ENCODE measurements at places on chromosomes 2 and 18.
A peak's percentile ranks its signal among the peaks of the same experiment; 100 is the strongest.

GRCh38 chr2:149768320-149768799 is 180.8 kb upstream of the MMADHC start:
- DNase-seq = no peak

DNA sequence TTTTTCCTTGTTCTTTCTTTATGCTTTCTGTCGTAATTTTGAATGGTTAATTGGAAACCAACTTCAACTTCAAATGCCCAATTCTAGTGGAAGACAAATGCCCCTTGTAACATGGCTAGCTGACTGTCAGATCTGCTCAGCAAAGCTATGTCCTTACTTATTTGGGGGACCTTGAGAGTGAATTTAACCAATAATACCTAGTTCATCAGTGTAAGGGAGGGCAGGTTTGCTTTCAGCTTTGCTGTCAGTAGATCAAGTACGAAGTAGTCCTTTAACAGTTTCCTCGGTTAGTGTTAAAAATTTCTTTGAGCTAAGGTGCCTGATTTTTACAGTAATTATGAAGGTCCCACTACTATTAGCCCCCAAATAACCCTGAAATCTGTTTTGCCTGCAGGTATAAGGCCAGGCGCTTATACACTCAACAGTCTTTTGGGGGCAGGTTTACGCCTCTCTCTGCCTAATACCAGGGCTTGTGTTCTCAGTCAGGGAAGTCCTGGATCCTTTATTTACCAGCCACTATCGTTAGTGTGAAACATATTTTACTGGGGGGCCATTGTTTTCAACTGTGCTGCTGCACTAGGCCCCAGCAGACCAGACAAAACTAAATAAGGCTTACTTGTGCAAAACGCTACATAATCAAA is 165.1 kb upstream of the KCNJ3 start:
- DNase-seq = no peak

DNA sequence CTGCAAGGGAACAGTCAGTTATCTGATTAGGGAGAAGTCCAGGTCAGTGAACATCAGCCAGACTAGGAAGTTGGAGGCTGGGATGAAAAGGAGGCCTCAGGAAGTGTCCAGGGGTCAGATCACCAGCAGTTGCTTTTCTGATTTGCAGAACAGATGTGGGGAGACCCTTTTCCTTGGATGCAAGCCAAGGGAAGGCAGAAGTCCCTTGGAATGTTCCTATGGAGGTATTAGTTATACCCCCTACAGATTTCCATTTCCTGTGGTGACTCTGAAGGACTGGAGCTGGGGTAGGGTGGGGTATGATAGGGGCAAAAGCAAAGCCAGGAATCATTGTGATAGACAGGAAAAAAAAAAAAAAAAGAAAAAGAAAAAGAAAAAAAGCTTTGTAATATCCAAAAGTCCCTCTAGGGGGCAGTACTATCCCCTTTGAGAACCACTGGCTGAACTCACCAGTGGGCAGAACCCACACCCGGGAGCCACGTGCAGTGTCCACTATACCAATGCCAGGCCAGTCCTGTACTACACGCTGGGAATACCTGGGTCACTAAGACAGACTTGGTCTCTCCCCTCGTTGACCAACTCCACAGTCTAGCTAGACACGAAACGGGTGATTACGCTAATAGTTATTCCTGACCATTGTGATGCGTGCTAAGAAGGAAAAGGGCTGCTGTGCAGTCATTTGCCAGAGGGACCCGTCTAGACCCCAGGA is 7.4 kb downstream of the DYSF start:
- no peak for DNase-seq

DNA sequence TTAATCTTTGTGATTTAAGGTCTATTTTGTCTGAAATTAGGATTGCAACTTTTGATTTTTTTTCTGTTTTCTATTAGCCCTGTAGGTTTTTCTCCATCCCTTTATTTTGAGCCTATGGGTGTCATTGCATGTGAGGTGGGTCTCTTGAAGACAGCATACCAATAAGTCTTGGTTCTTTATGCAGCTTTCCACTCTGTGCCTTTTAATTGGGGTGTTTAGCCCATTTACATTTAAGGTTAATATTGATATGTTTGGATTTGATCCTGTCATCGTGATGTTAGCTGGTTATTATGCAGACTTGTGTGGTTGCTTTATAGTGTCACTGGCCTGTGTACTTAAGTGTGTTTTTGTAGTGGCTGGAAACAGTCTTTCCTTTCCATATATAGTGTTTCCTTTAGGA is 17.7 kb downstream of the EHBP1 start:
- DNase-seq = no peak

- no peak for DNase-seq
These were observed 288.5 kb downstream of the SP3 start for GRCh38 chr2:173676647-173677046.

GRCh38 chr2:215618145-215618544 is 182.3 kb upstream of the FN1 start:
- DNase-seq = no peak

DNA sequence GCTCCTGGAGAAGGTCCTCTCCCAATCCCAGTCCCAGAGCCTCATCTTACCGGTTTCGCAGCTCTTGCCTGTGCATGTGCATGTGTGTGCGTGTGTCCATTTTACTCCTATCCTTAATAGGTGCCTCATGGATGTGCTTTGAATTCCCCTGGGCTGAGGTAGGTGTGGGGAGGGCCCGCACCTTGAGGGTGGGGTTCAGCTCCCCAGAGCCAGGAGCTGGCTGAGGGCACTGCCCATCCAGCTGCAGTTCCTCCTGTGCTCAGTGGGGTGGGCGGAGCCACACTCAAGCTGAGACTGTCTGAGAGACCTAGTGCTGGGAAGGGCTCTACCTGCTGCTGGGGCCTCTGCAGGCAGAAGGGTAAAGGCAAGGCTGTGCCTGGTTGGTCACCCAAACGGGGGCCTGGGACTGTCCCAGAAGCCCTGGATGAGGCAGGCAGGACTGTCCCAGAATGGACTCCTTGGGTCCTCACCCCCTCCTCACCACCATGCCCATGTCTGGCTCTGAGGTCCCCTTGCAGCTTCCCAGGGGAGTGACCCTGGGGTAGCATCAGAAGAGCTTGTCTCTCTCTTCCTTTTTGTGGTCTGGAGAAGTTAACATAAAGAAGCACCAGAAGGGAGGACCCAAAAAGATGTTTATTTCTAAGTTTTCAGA is 8.9 kb downstream of the GDF7 start:
- peak; percentile 47 for DNase-seq

DNA sequence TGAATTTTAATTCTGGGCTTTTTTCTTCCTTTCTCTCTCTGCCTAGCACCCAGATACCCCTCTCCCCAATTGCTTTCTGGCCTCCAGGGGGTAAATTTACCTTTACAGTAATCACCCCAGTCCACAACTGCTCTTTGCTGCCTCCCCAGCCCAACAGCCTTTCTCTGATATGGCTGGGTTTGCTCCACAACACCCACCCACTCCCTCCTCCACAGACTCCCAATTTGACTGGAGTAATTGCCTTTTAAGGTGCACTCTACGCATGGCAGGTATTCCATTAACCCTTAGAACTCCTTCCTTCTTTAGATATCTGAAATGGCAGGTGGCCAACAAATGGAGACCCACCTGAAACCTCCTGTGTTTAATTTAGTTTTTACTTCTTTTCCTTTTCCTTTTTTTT is 3.6 kb downstream of the CELF4 start:
- DNase-seq = no peak

DNA sequence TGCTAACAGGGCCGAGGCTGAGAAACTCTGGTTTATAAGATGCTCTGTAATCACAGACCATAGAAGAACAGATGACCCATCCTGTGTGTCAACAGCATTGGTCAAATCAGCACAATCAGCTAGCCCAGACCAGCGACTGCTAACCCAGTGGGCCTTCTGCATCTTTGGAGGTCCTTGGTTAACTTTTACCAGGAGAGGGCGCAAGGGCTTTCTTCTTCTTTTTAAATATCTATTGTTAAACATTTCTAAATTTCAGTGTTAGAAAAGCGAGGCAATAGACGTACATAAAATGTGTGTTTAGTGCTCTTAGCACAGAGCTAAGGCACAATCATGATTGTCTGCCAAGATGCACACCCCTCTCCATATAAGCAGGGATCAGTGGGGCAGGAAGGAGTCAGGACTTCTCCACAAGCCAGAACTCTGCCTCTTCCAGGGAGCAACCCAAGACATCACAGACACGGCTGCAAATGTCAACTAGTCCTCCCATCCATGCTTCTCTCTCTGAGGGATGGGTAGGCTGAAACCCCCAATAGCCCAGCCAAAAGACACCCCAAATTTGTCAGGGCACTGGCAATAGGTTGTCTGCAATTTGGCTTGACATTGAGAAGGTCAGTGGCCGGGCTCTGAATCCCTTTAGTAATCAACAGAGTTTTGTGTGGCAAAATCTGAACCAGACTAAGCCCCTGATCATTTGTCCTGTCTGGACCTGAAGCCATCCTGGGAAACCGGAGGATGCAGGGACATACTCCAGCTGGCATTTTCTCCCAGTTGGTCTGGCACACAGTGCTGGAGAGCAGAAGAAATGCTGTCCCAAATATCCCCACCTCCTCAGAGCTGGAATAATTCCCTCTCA is 188.2 kb downstream of the BCL2 start:
- DNase-seq = peak; percentile 20

- no peak for DNase-seq
These were observed 379.4 kb upstream of the RAB12 start for GRCh38 chr18:8229787-8230186.

DNA sequence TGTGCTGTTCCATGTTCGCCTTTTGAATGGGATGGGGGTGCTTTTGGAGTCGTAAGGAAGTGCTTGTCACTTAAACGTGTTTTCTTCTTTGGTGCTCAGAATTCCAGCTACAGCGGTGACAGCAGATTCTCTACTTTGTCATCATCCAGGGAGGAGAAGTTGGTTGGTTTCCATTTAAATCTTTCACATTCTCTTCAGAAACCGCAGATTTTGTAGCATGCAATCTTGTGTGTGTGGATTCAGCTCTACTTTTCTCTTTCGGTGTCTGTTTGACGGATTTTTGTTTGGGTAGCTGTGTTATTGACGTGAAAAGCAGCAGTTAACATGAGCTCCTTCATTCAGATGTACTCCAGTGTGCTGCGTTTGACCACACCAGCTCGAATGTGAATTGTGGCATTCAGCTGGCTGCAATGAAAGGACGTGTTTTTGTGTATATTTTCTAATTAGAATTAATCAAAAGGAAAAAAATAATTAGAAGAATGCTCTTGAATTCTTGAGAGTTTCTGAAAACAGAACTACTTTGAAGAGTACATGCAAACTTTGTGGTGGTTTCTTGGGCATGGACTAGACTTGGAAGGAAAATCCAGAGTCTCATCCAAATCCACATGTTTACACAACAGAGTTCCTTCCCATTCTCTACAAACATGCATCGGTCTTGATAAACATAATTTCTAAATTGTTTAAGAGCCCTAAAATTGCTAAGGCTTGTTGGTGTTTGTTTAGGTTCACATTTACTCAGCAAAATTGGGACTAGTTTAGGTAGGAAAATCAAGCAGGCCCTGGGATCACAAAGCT is 68.7 kb upstream of the RBM44 start:
- no peak for DNase-seq

GRCh38 chr18:14971461-14972185 is 223.7 kb downstream of the ANKRD30B start:
- DNase-seq = peak; percentile 71

GRCh38 chr2:12211326-12212175 is 465.1 kb downstream of the LPIN1 start:
- no peak for DNase-seq

DNA sequence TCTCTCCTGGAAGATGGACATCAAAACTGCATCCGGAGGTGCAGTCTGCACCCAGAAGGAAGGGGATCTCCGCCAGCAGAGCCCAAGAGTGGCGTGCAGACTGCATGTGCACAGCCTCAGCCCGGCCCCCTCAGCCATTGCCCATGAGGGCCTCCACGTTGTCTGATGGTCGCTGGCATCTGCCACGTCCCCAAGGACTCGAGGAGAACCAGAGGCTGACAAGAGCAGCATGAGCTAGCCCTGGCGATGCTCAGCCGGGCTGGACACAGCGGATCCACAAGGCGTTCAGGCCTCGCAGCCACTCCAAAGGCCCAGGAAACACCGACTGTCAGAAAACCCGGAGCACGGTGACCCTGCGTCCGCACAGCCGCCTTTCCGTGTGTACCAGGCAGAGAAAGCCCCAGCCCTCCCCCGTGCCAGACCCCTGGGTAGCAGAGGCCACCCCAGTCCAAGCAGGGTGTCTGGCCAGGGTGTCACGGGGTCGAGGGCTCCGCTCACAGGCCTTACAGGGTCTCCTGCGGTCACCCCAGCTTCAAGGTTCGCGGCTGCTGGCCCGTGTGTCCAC is 48.3 kb downstream of the SLC66A2 start:
- DNase-seq = no peak

GRCh38 chr18:50143886-50144285 is 51.1 kb downstream of the MYO5B start:
- no peak for DNase-seq

- DNase-seq = no peak
These were observed 183.8 kb upstream of the ZC3H15 start for GRCh38 chr2:186302263-186302662.

DNA sequence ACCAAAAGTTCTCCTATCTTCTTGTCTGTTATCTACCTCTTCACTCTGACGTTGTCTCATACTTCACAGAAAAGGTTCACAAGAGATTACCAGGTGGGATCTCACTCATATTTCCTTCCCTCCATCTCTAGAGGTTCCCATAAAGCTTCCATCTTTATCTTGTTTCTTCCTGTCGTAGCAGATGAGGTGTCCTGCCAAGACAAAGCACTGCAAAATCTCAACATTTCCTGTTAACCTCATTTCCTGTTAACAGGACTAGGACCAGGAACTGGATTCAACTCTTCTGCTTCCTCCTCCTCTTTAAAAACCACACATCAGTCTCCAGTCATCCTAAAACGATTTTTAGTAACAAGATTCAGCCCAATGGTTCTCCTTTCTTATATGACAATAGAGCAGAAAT is 512.8 kb upstream of the NRP2 start:
- no peak for DNase-seq
